ENCODE measurements at places on chromosomes 11 and 22. TPM values are rescaled to one million over a fixed set of nuclear protein-coding genes. Genes with fewer than 3 reads are reported as not detected.

GSTT4 gene
- not detected for total RNA-seq

DCHS1 gene
- total RNA-seq, result not detected

FBLN1 gene
- total RNA-seq, result 13.4 TPM

SCGB1D2 gene
- not detected for total RNA-seq

OSBP2 gene
- 15.1 TPM for total RNA-seq

DNA sequence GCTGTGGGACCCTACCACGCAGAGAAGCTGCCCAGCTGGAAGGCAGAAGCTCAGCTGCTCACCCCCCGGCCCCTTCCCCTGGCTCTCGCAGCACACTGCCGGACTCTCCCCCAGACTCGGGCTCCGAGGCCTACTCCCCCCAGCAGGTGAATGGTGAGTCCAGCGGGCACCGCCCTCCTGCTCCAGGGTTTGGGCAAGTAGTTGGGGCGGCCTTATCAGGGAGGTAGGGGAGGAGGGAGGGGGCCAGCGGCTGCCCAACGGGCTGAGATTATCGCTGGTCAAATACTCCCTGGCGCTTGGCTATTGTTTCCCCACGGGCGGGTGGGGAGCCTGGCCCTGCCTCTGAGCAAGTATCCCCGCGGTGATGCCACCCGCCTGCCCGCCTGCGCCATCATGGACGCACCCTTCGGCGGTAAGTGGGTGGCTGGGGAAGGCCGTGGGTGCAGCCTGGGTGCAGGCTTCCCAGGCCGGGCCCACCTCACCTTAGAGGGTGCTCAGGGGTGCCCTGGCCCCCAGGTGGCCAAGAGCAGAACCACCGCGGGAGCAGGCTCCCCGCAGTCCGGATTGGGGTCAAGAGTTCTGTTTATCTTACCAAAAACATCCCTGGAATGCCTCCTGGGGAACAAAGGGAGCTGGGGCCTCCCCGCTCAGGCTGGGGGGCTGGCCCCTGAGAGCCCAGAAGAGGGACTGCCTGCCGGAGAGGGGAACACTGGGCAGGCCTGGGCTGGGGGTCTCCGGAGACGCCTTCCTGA, 16.9 kb downstream of the MYRF start:
- no peak for DNase-seq
- no peaks in the 10 kb centered on the region for H3K4me1 ChIP-seq
- no peaks in the 10 kb centered on the region for H3K36me3 ChIP-seq
- no peak overlapping the region for H3K4me3 ChIP-seq
- H3K27ac ChIP-seq, result no peak overlapping the region
- no peaks in the 10 kb centered on the region for H3K27me3 ChIP-seq

DNA sequence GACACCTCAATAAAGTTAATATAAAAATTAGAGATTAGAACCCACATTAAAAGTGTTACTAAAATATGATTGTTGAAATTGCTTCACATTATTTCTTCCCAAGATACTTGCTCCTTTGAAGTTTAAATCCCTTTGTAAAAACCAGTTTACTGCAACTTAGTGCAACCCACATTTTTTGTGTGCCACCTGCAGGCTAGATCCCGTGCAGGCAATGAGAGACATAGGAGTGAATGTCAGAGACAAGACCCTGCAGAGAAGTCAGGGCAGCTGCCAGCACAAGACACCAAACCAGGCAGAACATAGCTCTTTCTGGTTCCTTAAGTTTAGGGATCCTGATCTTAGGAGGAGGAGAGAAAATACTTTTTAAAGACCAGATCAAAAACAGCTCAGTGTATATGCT, 142.8 kb upstream of the MTNR1B start:
- DNase-seq, result no peak
- no peak overlapping the region for H3K27ac ChIP-seq
- no peaks in the 10 kb centered on the region for H3K4me1 ChIP-seq

- peak; percentile 37 for DNase-seq
- no peak overlapping the region for H3K27ac ChIP-seq
- H3K27me3 ChIP-seq, result no peaks in the 10 kb centered on the region
- H3K4me1 ChIP-seq, result no peaks in the 10 kb centered on the region
Measured at GRCh38 chr22:50576070-50576469, 2.2 kb downstream of the CPT1B start.

DNA sequence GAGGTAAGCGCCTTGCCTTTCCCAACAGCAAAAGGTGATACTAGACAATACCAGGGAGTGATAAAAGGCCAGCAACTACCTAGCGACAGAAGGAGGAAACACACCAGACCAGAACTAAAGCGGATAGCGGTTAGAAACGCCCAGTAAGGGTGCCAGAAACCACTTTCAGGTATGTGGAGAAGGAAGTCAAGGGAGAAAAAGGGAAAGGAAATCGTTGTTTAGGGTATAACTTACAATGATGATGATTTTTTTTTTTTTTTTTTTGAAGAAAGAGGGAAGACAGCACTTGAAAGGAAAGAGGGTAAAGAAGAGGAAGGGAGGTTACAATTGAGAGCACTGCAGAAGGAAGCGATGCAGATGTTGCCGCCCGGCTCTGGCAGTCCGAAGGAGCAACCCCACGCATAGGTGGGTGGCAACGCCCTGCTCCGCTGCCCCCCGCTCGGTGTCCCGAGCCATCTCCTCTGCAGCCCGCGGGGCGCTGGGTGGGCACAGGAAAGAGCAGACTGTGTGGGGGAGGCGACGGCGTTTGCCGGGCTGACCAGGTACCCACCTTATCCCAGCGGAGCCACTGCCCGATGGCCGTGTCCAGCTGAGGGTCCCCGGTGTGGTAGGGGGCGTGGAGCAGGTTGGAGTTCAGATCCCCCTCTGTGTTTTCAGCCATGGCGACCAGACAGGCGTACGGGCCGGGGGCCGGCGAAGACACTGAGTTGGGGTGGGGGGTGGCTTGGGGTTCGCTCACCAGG, 561 bp downstream of the PGM2L1 start:
- no peak overlapping the region for H3K27ac ChIP-seq
- H3K4me1 ChIP-seq, result peaks cover 11% of the 10 kb centered on the region
- no peaks in the 10 kb centered on the region for H3K36me3 ChIP-seq

DNA sequence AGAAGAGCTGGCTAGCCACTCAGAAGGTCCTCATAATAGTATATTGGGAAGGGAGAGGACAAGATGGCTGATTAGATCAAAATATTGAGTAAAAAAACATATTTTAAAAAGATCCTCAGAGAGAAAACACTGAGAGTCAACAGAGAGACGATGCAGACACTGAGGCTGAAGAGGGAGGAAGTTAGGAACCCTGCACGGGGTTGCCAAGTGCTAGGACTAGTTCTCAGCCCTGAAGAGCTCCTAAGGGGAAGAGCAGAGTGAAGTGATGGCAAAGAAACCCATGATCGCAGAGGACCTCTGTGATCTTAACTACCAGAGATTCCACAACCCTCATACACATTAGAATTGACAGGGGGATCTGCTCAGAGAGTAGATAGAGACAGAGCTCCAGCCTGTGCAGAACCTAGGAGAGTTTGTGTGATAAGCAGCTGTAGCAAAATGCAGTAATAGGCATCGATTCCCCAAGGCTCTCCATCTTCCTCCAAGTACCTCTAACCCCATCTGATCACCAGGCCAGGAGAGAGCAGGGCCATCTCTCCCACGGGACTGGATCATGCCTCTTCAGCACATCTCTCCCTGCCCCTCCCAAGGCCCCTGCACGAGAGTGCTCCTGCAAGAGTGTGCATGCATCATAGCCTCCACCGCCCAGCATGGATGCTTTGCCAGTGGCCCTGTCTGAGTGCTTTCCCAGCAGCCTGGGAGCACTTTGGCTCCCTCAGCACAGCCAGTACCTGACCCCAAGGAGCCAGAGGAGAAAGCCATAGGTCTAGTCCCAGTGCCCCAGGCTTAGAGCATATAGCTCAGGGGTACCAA, 41.2 kb upstream of the ARL14EP start:
- no peaks in the 10 kb centered on the region for H3K27me3 ChIP-seq
- H3K27ac ChIP-seq, result no peak overlapping the region
- H3K4me1 ChIP-seq, result no peaks in the 10 kb centered on the region
- H3K36me3 ChIP-seq, result no peaks in the 10 kb centered on the region
- DNase-seq, result no peak

DNA sequence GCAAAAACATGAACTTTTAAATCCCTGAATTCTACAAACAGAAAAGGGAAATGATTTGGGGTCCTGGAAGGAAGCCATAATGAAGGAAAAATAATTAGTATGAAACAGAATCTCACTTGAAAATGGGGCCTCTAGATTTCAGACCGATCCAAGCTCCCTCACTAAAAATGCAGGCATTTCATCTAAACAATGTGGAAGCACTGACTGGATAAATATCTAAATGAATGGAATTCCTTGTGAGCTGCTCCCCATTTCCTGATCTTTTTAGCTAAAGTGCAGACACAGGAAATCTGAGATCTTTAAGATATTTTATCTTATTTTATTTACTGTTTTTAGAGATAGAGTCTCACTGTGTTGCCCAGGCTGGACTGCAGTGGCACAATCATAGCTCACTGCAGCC, 1255.8 kb downstream of the LRRC4C start:
- H3K4me3 ChIP-seq, result no peak overlapping the region
- H3K27ac ChIP-seq, result no peak overlapping the region
- H3K4me1 ChIP-seq, result no peaks in the 10 kb centered on the region
- H3K27me3 ChIP-seq, result peaks cover 4% of the 10 kb centered on the region
- H3K36me3 ChIP-seq, result no peaks in the 10 kb centered on the region

- no peak overlapping the region for H3K4me3 ChIP-seq
- H3K4me1 ChIP-seq, result no peaks in the 10 kb centered on the region
- peaks cover 4% of the 10 kb centered on the region for H3K36me3 ChIP-seq
- no peak for DNase-seq
- no peak overlapping the region for H3K27ac ChIP-seq
- no peaks in the 10 kb centered on the region for H3K27me3 ChIP-seq
Measured at GRCh38 chr11:8754241-8754640, 71.6 kb downstream of the RPL27A start.

DNA sequence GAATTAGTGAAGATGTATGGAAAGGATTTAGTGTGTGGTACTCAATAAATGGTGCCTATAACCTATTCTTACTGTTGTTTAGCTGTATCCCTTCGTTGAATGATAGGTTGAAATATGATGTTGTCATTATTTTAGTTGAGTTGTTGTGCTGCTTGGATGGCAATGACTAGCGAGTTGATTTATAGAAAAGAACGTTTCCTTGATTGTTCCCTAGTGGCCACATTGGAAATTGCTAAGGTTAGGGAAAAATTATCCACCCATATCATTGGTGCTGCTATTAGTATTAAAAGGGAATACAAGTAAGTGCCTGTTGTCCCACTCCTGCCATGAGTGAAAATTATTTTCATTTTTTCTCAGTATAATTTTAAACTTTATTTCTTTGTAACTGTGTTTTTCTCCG, 14.5 kb downstream of the EMSY start:
- H3K36me3 ChIP-seq, result peaks cover 36% of the 10 kb centered on the region
- no peak overlapping the region for H3K27ac ChIP-seq
- H3K4me1 ChIP-seq, result peaks cover 17% of the 10 kb centered on the region
- H3K27me3 ChIP-seq, result no peaks in the 10 kb centered on the region
- DNase-seq, result peak; percentile 46

DNA sequence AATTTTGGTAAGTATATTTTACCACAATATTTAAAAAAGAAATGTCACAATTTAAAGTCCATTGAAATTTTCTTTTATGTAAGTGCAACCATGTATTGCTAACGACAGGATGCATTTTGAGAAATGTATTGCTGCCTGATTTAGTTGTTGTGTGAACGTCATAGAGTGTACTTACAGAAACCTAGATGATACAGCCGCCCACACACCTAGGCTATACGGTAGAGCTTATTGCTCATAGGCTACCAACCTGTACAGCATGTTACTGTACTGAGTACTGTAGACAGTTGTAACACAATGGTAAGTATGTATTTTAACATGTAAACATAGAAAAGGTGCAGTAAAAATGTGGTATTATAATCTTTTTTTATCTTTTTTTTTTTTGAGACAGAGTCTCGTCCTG, 48.1 kb downstream of the CBL start:
- no peak overlapping the region for H3K27ac ChIP-seq
- no peaks in the 10 kb centered on the region for H3K36me3 ChIP-seq
- no peak for DNase-seq
- no peaks in the 10 kb centered on the region for H3K4me1 ChIP-seq
- H3K27me3 ChIP-seq, result no peaks in the 10 kb centered on the region

- peak within 1 kb of the TSS; percentile 87 for H3K4me3 ChIP-seq
- DNase-seq, result peak; percentile 54
- H3K36me3 ChIP-seq, result 0 out of 2 replicates have a peak, but pooled peaks cover 4% of the 10 kb centered on the region
- peaks cover 37% of the 10 kb centered on the region for H3K4me1 ChIP-seq
- H3K27ac ChIP-seq, result peak within 1 kb of the TSS; percentile 47
Measured at GRCh38 chr22:37559901-37560607, at the start of gene CDC42EP1. Gene CDC42EP1, plus strand, starts transcription at chr22:37560480. Its CDS starts 5,870 bp downstream, at chr22:37566350.
